AG08396 (cell line): ENCODE measurements at places on chromosomes 7 and 10.

GRCh38 chr10:111986079-111986478, 197.5 kb downstream of the GPAM start:
- DNase-seq, result no peak

- no peak for DNase-seq
These were observed 62.4 kb upstream of the CDCA7L start for GRCh38 chr7:22008087-22008486.

DNA sequence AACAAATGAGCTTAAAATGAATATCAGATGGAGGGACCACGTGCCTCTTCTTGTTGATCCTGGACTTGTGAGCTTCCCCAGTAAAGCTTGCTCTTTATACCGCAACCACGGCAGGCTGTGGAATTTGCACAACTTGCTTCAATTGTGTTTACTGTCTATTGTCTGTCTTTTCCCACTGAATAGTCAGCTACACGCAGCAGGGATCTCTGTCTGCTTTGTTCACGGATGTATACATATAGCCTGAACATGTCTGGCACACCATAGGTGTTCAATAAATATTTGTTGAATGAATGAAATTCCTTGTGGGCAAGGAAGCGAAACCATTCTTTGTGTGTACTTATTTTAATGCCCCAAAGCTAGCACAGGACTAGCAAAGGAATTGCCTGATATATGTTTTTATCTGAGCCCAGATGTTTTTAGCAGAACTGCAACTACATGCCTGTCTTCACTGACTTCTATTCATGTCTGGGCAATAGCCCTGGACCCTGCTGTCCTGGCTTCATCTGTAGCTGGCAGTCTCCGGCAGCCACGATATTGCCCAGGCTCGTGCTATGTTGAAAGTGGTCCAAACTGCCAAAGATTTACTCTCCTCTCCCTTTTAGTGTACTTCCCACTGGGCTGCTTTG, 29.9 kb upstream of the IFRD1 start:
- peak; percentile 26 for DNase-seq

- peak; percentile 55 for DNase-seq
These were observed 1.7 kb downstream of the KLF6 start for GRCh38 chr10:3783316-3783681.

DNA sequence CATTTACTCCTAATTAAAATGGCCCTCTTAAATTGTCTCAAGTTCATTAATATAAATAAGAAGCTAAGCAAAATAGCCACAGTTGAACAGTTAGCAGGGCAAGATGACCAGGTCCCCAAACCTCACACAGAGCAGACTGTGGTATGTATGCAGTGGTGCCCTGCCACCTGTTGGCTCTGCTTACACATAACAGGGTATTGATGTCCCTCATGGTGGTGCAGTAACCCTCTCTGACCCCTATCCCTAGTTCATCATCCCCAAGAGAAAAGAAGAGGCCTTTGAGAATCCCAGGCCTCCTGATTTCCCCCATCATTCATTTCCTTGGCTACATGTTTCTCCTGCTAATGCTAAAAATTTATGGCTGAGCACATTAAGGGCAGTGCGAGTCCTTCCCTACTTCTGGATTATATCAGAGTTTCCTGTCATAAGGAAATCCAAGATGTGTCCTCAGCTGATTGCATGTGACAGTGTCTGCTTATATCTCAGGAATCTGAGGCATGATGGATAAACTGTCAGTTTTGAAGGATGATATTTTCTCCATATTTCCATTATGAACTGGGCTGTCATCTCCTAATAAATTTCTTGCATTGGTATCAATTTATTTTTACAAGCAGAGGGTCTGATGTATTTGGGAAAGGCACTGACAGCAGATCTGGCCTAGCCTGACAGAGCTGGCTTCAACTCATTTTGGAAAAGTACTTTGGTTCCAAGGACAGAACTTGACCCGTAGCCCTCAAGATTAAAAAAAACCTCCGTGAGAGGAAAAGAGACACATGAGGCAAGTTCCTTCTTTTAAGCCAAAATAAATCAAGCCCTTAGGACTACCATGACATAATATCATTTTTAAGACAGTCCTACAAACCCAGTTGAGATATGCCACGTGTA, 880.6 kb downstream of the LRMDA start:
- peak; percentile 39 for DNase-seq

- DNase-seq, result no peak
These were observed 1097.3 kb downstream of the KCNMA1 start for GRCh38 chr10:76540331-76540730.

GRCh38 chr7:66727058-66727457, 13.5 kb upstream of the RABGEF1 start:
- DNase-seq, result no peak

- peak; percentile 84 for DNase-seq
These were observed 3.7 kb downstream of the ELOVL3 start for GRCh38 chr10:102229810-102230263.

GRCh38 chr7:25854608-25855497, 297.1 kb upstream of the NFE2L3 start:
- peak; percentile 92 for DNase-seq

DNA sequence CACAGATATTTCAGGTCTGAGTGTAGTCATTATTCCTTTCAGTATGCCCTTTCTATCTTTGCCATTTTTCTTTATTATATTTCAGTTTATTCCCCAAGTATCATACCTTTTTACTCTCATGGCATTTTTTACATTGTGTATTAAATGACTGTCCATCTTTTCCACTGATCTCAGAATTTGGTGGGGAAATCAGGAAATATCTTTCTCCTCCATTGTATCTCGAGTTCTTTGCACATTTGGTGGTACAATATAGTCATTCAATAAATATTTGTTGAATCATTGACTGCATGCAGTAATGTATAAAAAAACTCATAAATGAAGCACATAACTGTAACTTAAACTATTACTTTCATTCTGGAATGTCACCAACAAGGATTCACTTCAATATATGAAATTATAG, 354.7 kb downstream of the HGF start:
- DNase-seq, result no peak

- DNase-seq, result peak; percentile 55
These were observed 335.7 kb downstream of the PHTF2 start for GRCh38 chr7:78134256-78134655.

DNA sequence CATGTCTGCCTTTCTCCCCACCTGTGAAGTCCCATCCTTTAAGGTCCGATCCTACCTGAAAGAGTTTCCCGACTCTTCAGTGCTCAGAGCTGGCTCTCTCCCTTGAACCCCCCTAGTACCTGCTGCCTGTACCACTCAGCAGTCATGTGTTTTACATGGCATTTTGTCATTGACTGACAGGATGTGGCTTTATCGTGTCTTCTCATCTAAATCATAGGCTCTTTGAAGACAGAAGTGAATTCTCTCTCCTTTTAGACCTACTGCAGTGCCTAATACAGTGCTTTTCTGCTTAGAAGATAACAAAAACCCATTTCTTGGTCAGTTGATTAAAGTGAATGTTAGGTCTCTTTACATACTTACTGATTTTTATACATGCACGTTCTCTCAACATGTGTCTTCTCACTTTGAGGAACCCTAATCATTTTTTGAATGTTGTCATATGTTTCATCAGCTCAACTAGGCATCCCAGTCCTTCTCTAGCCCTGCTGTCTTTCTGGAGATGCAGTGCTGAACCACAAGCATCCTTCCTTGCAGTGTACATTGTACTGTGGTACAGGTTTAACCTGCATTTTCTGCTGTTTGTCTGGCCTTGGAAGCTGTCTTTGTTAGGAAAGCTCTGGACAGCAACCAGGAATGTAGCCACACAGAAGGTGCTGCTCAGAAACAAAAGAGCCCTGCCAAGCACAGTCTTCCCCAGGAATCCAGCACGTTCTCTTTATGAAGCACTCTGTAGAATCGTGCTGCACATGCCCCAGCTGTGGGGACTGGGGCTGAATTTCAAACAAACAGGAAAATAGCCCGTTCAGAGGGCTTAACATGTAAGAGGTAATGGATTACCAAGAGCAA, 28.1 kb upstream of the LRRC4 start:
- DNase-seq, result no peak

- DNase-seq, result no peak
These were observed 122.5 kb upstream of the SEM1 start for GRCh38 chr7:96832092-96832662.

GRCh38 chr10:77977934-77978333, 51.4 kb upstream of the DLG5 start:
- no peak for DNase-seq

DNA sequence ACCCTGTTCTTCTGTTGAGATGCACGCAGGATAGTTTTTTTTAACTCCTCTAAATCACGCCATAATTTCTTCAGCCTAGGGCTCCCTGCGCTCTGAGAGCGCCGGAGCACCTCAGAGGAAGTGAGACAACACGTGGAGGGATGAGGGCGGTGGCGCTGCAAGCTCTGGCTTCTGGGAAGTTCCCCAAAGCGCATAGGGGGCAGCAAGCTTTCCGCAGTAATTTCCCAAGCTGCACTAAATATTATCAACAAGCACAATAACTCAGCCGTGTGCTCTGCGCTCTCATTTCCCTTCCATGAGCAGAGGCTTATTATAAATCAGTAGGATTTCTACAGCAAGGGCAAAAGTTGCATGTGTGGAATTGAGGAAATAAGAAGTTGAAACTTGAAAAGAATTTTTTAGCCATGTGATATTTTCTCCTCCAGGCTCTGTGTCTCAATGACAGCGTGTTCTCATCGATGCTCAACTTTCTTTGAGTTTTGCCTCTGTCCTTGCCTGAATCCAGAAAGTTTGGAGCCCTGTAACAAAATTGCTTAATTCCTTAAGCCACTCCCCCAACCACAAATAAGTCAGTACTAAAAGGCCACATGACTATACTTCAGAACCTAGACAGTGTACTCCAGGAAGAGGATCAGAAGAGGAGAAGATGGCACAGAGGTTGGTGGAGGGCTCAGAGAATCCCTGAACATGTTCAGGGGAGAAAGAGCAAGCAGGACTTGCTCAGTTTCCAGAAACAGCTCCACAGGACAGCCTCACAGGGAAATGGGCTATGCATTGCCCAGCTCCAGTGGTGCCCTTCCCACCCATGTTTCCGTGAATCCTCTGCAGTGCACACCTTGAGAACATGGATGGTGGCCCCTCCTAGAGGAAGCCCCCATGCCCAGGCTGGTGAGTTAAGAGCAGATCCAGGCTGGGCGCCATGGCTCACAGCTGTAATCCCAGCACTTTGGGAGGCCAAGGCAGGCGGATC, 221.5 kb upstream of the GHITM start:
- no peak for DNase-seq

DNA sequence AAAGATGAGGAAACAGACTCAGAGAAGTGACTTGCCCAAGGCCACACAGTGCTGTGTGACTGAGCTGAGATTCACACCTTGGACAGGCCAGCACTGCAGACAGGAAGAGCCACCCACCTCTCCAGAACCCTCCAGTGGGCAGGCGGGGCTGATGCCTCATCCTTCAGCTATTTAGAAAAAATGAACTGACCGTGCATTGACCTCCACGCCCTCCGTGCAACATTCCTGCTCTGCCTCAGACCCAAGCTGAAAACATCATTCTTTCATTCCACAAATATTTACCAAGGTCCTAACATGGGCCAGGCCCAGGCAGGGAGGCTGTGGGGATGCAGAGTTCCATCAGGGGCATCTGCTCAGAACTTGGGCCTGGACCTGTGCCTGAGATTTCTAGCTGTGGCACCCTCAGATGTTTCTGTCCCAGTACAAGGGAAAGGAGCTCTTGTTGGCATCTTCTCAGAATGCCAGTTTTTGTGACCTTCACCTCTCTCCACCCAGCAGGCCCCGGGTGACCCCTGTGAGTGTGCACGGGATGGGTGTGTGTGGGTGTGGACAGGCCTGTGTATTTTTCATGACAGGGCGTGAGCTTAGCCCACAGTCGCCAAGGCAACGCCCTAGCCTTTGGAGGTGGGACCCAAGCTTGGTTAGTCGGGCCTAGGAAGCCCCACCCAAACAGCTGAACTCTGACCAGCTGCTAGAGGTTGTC, 6.5 kb downstream of the VSIR start:
- DNase-seq, result peak; percentile 90

DNA sequence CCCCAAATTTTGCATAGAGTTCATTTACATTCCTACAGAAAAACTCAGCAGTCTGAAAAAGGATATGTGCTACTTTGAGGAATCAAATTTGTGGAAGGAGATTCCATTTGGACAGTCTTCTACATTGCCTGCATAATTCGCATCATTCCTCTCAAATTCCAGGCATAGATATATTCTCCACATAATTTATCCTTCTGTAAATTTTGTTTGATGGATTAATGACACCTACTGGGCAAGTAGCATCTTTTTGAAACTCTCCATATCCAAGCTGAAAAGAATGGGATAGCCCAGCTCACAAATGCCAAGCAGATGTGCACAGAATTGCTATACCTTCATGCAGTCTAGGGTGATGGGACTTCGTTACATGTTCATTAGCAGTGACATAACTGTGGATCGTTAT, 515.3 kb downstream of the AUTS2 start:
- DNase-seq, result no peak

- DNase-seq, result peak; percentile 74
These were observed 21.8 kb downstream of the AKR1E2 start for GRCh38 chr10:4847561-4848355.
